GM19239 (cell line): ENCODE measurements at places on chromosomes 6 and 20.

DNA sequence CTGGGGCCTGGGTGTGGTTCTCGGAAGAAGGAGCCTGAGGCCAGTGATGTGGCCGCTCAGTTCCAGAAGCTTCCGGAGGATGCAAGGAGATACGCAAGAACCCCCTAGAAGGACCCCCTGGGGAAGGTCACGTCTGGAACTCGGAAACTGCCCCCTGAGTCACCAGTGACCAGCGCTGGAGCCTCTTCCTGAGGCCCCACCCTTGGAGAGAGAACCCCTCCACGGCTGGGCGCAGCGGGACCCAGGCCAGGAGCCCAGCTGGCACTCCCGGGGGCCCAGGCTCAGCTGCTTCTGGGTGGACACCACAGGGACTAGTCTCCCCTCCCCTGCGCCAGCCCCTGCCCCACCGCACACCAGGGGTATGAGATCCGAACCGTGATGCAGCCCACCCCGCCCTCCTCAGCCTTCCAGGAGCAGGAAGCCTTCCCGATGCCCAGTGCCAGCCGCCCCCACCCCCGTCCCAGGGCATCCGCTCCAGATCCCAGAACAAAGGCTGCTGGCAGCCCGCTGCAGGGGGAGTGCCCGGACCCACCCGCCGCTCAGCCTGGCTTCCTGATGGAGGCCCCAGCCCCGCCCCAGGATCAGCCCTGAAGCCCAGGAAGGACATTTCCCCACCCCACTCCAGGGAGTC is 7.5 kb downstream of the LAMA5 start:
- DNase-seq = no peak

DNA sequence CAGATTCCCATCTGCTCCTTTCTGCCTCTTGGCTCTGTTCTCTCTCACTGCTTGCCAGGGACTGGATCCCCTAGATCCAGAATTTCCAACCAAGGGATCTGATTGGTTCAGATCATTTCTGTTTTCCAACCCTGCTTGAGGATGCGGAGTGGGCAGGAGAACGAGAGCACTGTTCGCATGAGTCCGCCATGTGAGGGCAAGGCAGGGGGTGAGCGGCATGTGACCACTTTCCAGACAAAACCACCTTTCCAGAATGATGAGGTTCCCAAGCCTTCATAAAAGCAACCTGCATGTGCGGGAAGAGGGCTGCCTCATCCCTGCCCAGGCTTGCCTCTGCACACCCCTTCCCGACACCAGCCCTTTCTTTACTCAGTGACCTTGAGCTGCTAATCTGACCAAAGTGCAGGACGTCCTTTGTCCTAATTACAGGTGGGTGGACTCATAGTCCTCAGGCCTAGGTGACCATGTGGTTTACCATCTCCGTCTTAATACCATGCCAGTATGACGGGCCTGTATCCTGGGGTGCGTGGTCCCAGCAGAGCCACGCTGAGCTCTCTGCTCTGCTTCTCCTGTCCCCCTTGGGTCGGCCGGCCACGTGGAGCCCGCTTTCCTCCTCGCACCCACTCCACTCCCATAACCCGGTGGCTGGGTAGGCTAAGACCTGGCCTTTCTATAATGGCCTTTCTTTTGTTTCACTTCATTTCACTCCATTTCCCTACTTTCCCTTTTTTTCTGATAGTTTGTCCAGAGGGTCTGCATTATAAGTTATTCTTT is 14.4 kb downstream of the NQO2 start:
- DNase-seq = no peak

DNA sequence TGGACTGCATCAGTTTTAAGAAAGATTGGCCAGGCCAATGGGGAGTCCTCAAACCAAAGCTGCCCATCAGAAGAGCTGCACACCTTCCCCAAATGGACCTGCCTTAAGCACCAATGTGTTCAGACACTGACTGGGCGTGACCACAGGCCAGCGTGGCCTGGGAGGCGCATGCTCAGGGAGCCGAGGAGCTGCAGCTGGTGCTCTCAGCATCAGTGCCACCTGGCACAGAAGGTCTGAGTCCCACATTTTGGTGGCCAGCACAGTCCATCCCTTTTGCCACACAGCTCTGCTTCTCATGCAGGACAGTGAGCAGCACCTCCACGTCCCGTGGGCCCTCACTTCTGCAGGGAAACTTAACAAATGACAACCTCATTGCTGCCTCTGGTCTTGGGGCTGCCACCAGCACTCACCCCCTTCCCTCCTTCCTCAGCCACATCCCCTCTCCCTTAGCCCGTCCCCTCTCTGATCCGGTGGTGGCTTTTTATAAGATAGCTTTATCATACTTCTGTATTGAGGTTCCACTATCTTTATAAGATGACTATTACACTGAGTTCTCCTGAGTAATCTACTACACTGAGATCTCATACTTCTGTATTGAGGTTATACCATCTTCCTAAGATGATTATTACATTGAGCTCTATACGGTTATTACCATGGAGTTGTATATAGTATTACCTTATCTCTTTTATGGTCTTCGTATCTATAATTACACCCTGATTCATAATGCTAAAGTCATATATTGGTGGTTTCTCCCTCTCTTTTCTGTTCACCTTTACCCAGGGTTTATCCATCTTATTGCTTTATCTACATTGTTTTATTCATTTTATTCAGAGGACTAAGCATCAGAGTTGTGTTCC is 109.1 kb downstream of the TOX2 start:
- no peak for DNase-seq

DNA sequence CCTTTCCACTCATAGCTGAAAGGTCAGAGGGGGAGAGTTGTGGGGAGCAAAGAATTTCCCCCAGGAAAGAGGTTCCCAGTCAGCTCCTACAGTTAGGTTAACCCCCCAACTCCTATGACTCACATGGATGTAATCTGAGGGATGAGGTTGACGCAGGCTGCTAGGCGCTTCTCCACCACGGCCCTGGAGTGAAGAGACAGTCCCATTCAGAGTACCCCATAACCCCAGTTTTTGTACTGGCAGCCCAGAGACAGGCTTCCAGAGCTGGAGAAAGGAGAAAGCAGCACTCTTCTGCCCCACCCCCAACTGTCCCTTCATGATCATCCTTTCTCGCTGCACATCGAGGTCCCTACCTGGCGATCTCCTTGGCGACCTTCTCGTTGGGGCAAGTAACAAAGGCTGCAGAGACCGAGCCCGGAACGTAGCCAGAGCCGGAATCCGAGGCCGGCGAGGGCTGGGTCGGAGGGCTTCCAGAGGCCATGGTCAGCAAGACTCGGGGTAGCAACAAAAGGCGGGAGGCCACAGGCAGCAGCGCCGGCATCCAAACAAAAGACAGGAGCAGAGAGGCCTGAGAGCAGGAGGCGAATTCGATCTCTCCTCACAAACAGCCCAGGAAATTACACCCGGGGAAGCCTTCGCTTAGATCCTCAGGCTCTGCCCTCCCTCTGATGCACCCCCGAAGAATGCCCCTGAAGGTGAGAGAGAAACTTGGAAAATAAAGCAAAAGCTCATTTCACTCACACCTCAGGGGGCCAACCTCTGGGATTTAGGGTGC is 592 bp downstream of the CUTA start:
- DNase-seq = no peak

- no peak for DNase-seq
These were observed 174.0 kb upstream of the MAN1A1 start for GRCh38 chr6:119523556-119523955.

DNA sequence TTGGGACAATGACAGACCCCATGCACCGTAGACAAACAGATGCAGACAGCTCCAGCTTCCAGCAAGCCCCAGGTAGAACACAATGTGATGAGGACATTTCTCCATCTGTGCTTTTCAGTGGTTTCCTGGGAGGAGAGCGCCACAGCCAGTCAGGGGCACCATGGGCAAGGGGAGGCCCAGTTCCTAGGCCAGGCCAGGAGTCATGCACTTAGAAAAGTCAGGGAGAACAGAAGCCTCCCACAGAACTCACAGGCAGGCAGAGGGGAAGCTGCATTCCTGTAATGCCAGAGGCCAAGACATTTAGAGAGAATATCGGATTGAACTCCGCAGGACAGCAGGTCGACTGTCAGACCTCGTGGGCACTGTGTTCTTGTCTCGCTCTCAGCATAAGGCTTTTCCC is 9.2 kb downstream of the SYNDIG1 start:
- DNase-seq = no peak

DNA sequence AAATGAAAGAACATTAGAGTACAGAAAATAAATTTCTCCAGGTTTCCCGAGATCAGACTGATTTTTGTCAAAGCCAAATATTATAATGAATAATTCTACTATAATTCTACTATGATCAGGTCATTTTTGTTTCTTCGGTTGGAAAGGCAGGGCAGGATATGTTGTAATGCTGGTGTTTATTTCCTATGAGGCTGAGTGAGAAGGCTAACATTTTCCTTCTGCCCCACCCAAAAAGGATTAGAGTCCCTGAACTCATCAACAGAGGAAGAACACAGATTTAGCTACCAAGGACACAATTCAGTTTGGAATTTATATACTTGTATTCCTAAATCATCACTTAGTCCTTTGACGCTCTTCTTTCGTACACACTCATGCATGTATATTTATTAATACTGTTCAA is 318.9 kb downstream of the SYNE1 start:
- no peak for DNase-seq

- no peak for DNase-seq
These were observed 102.8 kb upstream of the TMEM170B start for GRCh38 chr6:11434565-11435326.

DNA sequence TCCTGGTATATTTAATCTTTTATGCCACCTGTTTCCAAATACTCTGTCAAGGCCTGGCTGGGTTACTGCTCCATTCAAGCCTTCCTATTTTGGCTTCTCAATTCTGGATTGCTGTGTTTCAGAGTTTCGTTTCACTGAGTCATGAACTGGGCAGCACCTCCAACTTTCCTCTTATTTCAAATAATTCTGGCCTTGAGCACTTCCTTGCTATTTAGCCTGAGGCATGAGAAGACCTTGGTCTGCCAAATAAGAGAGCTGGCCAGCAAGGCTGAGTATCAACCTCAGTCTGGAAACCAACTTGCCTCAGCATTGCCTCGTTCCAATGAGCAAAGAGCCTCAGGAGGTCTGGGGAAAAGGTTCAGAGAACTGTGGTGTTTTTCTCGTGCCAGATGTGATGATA is 66.6 kb downstream of the TNFAIP3 start:
- no peak for DNase-seq

- no peak for DNase-seq
These were observed 27.9 kb downstream of the GFRA4 start for GRCh38 chr20:3635346-3635745.

DNA sequence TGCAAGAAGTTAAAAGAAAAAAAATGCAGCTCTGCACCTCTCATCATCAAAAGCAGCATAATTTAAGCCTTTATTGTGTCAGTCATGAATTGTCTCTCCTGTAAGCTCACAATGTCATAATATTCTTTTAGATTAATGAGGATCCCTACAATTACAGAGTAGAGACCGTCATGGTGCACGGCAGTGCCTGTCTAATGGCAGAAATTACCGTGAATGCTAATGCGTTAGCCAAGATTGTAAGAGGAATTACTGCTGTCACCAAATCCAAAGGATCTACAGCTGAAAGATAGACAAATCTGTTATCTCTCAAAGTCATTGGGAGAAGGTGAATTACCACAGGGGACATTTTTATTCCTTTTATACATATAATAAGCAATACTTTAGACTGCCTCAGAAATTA is 631.6 kb upstream of the NRSN1 start:
- DNase-seq = no peak

GRCh38 chr6:106626485-106626884 is 2.8 kb downstream of the RTN4IP1 start:
- DNase-seq = no peak

DNA sequence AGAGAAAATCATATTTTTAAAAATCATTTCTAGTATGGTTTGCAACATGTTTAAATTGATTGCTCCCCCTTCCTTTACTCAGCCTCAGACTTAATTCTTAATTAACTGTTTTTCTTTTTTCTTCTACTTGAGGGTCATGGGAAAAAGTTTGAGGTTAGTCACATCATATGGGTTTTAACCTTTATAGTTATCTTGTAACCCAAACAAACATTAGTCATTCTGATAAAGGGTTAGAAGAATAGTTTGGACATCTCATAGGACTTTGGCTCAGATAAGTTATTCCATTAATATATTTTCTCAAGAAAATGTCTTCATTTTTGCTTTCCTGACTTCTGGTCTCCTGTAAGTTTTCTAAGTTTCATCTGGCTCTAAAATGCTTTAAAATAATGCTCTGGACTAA is 34.5 kb upstream of the TSPYL1 start:
- no peak for DNase-seq

DNA sequence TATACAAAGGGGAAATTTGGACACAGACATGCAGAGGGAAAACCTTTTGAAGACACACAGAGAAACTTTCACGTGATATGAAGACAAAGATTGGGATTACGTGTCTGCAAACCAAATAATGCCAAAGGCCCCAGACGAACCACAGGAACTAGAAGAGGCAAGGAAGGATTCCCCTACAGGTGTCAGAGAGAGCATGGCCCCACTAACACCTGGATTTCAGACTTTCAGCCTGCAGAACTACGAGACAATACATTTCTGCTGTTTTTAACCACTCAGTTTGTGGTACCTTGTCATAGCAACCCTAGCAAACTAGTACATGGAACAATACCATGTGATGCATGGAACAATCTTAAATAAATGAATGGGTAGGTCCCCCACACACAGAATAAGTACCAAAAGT is 341.0 kb downstream of the HDGFL1 start:
- DNase-seq = no peak

- DNase-seq = peak; percentile 81
These were observed at the start of gene NFATC2 for GRCh38 chr20:51542571-51543421. TSS of gene NFATC2 (minus strand) at chr20:51542719. CDS start at chr20:51542499, 220 bp downstream.

- DNase-seq = no peak
These were observed 154.6 kb upstream of the AHI1 start for GRCh38 chr6:135651964-135652755.

DNA sequence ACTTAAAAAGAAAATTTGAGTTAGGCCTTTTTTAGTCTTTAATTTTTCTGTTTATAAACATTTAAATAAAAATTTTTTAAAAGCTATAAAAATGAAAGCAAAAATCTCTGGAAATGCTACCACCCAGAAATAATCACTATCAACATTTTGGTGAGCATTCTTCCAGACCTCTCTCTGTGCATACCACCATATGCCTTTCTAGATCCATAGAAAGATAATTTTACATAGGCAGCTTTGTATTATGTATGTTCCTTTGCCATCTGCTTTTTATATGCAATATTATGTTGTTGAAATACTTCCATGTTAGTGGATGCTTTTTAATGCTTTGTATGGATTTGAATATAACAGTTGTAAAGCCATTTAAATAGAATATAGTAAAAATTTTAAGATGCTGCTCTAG is 496.7 kb upstream of the HTR1E start:
- no peak for DNase-seq

GRCh38 chr6:143598466-143599080 is 79.2 kb upstream of the PHACTR2 start:
- DNase-seq = no peak
